Activated CD8-positive, alpha-beta memory T cell treated with anti-CD3 and anti-CD28 coated beads for 4 hours (primary cell): ENCODE measurements at places on chromosomes 13 and 19.

- no peak for DNase-seq
Measured at GRCh38 chr19:28289295-28290063, 923.5 kb downstream of the UQCRFS1 start.

DNA sequence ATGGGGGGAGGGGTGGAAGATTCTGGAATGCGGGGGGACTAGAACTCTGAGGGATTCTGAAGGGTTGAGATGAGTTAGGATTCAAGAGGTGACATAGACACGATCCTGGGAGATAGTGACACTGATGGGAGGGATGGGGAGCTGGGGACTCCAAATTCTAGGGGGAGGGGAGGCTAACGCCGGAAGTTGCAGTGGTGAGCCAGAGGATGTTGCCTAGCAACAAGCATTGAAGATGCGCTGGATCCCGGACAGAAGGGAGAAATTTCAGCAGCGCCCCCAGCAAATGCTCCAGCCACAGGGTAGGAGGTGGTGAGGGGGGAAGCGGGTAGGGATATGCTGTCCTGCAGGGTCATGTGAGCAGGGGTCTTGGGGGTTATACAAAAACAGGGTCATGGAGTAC, 6.9 kb upstream of the LTBP4 start:
- DNase-seq, result no peak

DNA sequence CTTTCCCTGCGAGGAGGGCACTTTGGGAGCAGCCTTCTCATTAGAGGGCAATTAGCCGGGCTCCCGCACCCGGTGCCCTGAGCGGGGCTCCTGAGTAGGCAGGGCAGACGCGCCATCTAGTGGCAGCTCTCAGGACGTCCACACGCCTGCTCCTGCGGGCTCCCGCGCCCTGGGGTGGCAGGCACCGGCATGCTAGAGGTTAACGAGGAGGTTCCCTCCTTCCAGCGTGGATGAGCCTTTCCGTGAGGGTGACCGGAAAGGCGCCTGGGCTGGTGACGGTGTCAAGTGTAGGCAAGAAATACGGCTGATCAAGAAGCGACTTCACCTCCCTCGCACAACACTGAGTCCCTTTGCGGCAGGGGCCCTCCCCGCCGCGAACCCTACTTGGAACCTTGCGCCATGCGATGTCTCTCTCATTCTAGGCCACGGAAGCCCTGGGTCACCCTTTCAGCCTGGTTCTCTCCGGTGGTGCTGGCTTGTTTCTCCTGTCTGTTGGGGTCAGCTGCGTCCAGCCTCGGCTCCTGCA, 67.7 kb downstream of the ALOX5AP start:
- DNase-seq, result peak; percentile 59

GRCh38 chr13:41496420-41497234, 39.3 kb downstream of the RGCC start:
- DNase-seq, result no peak

DNA sequence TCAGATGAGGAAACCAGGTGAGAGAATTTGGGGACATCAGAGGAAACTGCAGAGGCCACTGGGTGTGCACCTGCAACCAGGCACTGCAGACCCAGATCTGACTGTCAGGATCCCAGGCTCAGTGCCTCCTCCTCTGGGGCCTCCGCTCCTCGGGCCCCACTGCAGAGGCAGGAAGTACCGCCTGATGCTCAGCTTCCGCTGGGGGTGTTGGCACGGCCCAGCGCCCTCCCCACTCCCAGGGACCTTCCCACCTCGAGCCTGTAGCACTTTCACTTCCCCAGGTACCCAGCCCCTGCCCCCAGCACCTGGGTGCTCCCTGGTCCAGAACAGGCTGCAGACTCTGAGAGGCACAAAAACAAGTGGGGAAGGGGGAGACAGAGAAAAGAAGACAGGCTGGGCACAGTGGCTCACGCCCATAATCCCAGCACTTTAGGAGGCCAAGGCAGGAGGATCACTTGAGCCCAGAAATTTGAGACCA, 1.4 kb upstream of the CD37 start:
- DNase-seq, result peak; percentile 55

DNA sequence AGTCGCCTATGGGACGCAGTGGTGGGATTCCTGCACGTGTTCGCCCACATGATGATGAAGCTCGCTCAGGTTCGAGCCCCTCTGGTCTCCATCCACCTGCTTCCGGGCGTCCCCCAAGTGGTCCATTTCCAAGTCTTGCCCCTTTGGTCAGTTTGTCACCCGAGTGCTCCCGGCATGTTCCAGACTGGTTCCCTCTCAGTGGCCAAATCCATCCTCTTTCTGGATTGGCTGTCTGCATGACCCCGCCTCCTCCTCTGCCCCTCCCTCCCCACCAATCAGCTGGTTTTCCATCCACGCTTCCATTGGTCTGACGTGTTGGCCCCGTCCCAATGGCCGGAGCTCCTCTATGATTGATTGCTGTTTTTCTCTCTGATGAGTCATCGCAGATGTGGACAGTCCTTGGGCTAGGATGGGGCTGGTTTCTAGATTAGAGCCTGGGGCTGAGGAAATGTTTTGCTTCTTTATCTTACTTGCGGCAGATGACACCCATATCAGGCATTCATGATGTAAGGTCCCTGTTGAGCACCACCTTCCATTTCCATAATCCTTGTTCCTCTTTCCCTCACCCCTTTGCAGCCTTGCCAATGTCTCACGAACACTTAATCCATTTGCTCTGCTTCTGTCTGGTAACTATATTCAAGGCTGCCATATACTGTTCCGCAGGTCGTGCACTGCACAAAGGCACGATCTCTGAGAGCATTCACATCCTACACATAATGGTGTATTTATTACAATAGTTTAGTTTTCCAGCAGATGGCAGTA, 73.8 kb downstream of the MAP4K1 start:
- no peak for DNase-seq

DNA sequence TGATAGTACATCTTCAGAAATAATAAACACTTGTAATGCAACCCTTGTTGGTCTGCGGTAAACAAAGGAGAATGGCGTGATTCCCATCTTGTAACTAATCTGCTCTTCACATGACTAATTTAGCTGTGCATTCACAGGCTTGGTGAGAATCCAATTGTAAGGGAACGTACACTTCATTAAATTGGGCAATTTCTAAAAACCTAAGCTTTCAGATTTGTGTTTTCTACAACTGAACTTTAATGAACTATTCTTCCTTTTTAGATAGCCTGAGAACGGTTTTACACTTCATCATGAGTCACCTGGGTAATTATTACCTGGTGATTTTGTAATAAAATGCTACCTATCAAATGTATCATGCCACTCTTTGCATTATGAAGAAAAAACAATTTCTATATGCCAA, 306.9 kb downstream of the KLF5 start:
- DNase-seq, result no peak

DNA sequence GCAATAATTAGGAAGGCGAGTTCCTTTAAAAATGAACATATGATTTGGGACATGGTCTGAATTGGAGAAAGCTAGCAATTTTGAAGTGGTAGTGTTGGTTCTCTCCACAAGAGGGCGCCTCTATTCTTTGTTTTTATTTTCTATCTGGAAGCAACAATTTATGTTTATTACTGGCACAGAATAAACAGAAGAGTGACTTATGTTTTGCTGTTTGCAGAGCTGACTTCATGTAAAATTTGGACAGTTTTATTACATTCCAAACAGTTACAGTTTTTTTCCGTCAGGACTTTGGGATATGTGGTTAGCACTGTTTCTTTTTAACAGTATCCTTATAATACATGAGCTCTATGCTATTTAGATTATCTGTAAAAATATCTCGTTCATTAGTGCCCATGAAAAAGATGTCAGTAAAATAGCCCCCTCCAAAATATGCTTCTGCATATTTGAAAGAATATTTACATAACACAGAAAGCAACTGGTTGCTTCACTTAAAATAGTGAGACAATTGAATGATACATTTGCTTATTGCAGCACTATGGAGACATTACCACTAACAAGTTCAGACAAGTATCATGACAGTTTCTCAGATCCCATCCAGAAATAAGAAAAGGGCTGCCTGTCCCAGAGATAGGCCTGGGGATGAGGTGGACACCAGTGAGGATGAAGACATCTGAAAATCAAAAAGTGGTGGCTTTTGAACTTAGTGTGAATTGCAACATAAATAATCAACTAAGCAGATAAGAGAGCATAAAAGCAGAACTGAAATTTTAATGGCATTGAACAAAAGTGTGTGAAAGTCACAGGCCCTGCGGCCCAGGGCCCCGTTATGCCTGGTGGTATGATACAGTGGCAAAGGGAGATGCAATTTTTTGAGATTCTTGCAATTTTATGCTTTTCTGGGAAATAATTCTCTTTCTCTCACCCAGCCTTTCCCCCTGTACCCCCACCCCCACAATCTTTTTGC, 32.3 kb upstream of the FGF9 start:
- DNase-seq, result no peak

DNA sequence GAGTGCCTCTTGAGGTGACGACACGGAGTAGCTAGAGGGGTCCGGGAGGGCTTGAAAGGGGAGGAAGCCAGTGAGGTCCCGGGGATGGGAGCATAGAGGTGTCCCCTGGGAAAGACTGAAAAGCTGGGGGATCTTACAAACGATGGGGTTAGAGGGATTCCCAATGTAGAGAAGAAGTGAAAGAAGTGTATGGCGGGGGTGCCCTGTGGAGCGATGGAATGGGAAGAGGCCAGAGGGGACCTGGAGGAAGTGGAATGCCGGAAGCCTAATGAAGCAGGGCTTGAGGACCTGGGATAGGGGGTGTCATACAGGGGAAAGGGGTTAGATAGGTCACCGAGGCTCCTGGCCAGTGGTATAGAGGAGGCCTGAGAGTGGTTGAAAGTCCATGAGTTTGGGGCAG, 580 bp downstream of the AP2A1 start:
- DNase-seq, result no peak

DNA sequence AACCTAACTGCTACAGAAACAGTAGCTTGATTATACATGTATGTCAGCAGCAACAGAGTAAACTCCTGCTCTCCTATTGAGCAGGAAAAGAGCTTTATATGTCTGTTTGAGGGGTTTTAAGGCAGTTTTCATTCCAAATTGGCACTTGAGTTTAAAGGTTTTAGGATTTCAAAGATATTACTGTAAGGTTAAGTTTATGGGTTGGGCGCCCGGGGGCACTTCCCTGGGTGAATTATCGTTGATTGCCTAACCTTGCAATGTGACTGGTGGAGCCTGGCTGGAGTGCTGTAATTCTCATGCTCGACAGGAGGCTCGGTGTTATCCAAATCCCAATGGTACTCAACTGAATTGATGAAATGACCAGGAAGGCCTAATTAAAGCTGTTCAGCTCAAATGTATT, 1586.1 kb downstream of the OLFM4 start:
- DNase-seq, result no peak

- no peak for DNase-seq
Measured at GRCh38 chr13:101493541-101493940, 41.1 kb downstream of the ITGBL1 start.

- no peak for DNase-seq
Measured at GRCh38 chr13:76865109-76865508, 21.1 kb downstream of the KCTD12 start.

GRCh38 chr13:58151452-58151851, 519.9 kb downstream of the PCDH17 start:
- no peak for DNase-seq

- no peak for DNase-seq
Measured at GRCh38 chr13:93559718-93560117, 333.1 kb downstream of the GPC6 start.

DNA sequence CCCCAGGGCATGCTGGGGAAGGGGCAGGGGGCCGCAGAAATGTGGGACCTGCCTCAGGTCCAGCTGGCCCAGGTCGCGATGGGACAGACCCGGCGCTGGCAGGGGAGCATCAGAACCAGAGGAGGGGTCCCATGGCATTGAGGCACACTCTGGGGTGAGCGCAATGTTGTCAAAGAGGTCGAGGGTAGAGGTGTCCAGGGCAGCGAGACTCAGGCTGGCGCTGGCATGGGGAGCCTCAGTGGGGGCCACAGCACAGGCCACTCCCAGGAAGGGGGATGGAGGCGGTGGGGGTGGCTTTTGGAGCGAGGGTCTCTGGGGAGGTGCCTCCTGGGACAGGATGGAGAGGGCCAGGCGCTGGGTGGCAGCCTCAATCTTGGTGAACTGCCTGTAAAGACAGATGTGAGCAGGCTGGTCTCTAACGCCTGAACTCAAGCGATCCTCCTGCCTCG, 944 bp downstream of the C19orf85 start:
- no peak for DNase-seq

- DNase-seq, result no peak
Measured at GRCh38 chr19:45717983-45718650, 12.6 kb downstream of the FBXO46 start.

DNA sequence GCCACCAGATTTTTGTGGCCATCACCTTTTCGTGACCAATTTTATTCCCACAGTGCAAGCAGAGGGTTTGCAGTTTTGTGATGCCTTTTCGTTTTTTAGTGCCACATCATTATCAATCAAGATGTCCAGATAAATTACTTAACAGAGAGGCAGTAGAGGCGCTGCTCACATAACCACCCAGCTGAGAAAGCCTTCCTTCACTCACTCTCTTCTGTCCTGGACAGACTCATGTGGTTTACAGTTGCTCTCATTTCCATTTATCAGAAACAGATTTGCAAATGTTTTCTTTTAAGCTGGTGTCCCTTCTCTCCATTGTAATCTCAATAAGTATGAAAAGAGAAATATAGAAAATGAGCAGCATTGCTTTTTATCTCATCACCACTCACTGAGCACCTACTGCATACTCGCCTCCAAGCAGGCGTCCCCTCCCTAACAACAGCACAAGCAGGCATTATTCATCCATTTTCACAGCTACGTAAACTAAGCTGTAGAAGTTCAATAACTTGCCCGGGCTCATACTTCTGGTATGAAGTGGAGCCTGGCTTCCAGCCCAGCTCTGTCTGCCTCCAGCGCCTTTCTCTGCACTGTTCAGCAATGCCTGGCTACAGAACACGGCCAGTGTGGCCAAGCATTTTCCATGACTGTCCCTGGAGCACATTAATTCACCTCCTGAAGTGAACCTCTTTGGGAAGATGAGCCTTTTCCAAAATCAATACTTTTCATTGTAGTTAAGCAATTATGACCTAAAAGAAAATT, 34.6 kb upstream of the KATNAL1 start:
- DNase-seq, result no peak

GRCh38 chr19:46066471-46066870, 25.7 kb upstream of the IGFL4 start:
- no peak for DNase-seq

DNA sequence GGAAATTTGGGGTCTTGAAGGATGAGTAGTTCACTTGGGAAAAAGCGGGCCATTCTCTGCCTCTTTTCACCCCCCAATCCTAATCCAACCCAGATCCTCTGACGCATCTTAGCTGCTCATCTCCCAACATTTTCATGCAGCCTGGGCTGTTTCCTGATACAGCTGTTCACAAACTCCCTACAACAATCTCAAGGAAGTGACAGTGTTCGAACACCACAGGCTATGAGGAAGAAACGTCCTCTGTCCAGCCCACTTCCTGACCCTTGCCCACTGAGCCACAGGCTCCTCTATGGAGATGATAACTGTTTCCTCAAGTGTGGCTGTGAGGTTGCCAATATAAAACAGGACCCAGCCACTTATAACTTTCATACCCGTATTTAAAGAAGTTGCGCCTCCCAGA, 16.2 kb downstream of the LMTK3 start:
- no peak for DNase-seq

- no peak for DNase-seq
Measured at GRCh38 chr13:75832812-75833211, 196.7 kb downstream of the LMO7 start.

GRCh38 chr19:48501494-48502349, 9.9 kb downstream of the LMTK3 start:
- DNase-seq, result peak; percentile 36

GRCh38 chr19:4913996-4914735, 4.9 kb downstream of the UHRF1 start:
- DNase-seq, result no peak
